ENCODE measurements at places on chromosomes 5 and 9.

DNA sequence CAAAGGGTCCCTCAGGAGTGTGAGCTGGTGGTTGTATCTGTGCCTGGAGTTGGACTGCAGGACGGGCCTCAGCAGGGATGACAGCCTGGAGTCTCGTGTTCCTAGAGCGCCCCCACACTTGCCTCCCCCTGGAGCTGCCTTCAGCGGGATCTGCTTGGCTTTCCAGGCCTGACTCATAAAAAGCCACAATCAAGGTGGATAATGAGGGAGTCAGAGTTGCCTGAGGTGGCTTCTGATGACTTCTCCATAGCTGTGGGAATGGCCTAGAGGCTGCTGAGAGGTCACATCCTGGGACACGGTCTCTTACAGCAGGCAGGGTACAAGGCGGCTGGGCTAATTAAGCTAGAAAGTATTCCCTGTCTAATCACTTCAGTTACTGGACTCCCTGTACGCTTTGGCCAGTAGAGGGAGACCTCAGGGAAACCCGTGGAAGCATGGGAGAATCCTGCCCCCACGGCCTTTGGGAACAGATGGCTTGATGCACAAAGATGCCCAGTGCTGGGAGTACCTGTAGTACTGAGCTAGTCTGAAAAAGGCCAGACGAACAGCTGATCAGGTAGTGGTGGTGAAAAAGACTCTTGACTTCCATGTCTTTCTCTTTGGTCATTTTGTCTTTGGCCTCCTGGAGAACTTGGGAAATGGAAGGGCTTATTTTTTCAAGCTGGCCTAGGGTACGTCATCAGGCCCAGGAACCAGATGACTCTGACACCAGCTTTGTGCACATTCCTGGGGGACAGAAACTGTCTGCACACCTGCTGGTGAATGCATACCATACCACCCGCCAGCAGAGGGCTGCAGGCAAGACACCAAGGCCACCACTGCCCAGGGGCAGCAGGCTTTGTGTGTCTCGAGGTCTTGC is 16.1 kb upstream of the FRRS1L start:
- DNase-seq = peak; percentile 64

DNA sequence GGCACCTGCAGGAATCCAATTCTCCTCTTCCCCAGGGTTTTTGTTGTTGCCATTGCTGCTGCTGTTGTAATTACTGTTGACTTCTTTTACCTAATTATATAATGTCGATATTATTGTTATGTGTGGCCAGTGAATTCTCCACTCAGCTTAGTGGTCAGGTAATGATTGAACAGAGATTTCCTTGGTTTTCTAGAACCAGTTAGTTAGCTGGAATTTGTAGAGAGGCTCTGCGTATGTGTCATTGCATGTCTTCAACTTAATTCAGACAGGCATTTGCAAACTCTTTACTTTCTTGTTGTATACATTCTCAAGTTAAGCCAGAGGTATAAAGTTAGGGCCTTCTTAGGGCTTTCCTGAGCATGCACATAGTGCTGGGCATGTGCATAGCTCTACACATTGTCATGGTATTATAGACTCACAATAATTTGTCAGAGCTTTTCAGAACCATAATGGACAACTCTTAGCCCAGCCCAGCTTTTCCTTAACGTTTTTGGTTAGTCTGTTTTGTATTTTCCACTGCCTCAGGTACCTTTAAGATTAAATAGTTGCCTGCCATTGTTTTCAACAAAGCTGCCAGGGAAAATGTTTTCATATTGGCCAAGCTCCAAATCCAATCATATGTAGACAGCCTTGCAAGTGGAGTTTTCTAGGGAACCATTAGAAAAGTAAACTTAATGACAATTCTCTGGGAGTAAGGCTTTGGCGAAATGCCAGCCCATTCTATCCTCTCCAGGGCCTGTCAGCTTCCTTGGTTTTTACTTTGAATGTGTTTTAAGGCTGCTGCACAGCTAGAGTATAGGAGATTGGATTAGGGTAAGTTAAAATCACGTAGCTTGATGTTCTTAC is 68.1 kb downstream of the UBE2R2 start:
- DNase-seq = no peak

DNA sequence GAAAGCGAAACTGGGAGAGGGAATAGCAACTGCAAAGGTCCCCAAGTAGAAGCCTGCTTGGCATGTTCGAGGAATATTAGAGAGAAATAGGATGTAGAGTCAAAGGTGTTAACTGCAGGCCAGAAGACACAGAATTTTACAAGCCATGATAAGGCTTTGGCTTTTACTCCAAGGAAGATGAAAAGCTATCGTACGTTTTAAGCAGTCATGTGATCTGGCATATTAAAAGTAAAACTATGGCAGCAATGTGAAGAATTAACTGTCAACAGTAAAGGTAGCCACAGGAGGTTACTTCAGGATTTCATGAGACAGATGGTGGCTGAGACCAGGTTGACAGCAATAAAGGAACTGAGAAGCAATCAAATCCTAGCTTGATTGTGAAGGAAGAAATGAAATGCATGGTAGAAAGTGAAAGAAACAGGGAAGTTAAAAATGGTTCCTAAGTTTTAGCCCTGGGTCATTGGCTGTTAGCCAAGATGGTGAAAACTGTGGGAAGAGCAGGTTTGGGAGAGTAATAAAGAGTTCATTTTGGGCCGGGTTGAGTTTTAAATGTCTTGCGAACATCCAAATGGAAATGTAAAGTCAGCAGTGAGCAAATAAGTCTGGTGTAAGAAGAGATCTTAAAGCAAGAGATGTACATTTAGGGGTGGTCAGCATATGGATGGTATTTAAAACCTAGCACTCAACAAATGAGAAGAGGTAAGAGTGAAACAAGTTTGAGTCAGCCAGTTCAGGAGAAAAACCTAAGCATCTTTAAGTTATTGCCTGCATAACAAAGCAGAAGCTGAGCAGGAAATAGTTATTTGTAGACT is 20.3 kb upstream of the TTC33 start:
- no peak for DNase-seq

DNA sequence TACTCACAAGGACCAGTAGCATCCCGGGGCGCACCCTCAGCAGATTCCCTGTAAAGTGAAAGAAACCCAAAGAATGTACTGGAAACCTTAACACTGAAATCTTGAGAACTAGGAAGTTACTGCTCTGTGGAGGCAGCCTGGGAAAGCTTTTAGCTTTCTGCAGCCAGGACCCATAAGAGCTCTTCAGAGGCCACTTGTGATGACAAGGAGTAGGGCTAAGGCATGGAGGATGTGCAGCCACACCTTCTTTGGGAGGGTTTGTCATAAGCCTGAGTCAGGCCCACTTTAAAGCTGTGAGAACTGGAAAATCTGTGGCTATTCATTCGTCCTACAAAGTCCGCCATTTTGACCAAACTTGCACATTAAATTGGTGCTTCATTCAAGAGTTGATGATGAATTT is 291.1 kb upstream of the TLE4 start:
- DNase-seq = no peak

GRCh38 chr5:139951296-139951924 is 91.7 kb downstream of the NRG2 start:
- no peak for DNase-seq

GRCh38 chr5:174553556-174553955 is 170.8 kb upstream of the MSX2 start:
- no peak for DNase-seq

DNA sequence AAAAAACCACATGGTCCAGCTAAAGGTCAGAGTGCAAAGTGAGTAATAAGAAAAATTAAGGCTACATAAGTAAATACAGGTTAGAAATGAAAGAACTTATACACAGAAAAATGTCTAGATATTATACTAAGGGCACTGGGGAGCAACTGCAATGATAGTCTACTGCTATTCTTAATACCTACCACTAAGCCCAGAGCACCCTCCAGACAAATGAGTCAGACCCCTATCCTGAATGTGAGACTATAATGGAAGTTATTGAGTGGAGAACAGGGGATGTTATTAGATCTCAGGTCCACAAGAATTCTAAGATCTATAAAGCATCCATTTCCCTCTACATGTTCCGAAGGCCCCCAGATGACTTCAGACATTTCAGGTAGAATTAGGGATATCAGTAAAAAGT is 438.3 kb downstream of the PRELID2 start:
- DNase-seq = no peak

Data from SW480 (cell line).